ENCODE measurements at places on chromosomes 6 and 20. TPM values are rescaled to one million over a fixed set of nuclear protein-coding genes. Genes with fewer than 3 reads are reported as not detected.

The RHAG gene
- total RNA-seq, result not detected

The TSBP1 gene
- not detected for total RNA-seq

The TTLL9 gene
- not detected for total RNA-seq

The ADTRP gene
- 1.2 TPM for total RNA-seq

The WFDC2 gene
- not detected for total RNA-seq

The MYBL2 gene
- 0.21 TPM for total RNA-seq

The CST5 gene
- not detected for total RNA-seq

The ENPP5 gene
- total RNA-seq, result 0.35 TPM

The HSP90AB1 gene
- total RNA-seq, result 1,639 TPM

The RBM24 gene
- 289 TPM for total RNA-seq

The PNLDC1 gene
- total RNA-seq, result not detected

The CGAS gene
- 1.8 TPM for total RNA-seq

The NHLRC1 gene
- total RNA-seq, result 4.1 TPM

The NRSN1 gene
- not detected for total RNA-seq

The C6orf15 gene
- 1.2 TPM for total RNA-seq

The HLA-DRB5 gene
- 0.13 TPM for total RNA-seq

The MUC21 gene
- not detected for total RNA-seq

The SLC17A4 gene
- not detected for total RNA-seq

The ABHD16A gene
- total RNA-seq, result 58.9 TPM

The LPA gene
- total RNA-seq, result not detected

The HNF4A gene
- total RNA-seq, result not detected

The LY6G6F gene
- not detected for total RNA-seq

The COX4I2 gene
- not detected for total RNA-seq

The KCNB1 gene
- total RNA-seq, result 9.0 TPM

The ADGRB3 gene
- 0.13 TPM for total RNA-seq
